ENCODE measurements at places on chromosomes 3 and 15.
A peak's percentile ranks its signal among the peaks of the same experiment; 100 is the strongest.

GRCh38 chr3:139574026-139574947 lies 34.7 kb upstream of the RBP1 start:
- no peak for DNase-seq

DNA sequence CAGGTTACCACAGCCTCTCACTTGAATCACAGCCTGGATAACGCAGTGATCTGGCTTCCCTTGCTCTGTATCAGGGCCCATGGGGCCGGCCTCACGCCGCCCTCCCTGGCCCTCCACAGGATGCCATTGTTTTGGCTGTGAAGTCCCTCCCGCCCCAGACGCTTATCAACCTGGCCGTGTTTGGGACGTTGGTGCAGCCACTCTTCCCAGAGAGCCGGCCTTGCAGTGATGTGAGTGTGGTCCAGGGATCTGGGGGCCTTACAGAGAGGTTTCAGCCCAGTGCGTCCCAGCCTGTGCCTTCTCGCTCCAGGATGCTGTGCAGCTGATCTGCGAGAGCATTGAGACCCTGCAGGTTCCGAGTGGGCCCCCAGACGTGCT lies 6.6 kb downstream of the VWA5B2 start:
- no peak for DNase-seq

- no peak for DNase-seq
Measured at GRCh38 chr15:64004587-64004986, 41.7 kb downstream of the DAPK2 start.

- no peak for DNase-seq
Measured at GRCh38 chr3:147184794-147185193, 221.5 kb downstream of the ZIC4 start.

- DNase-seq, result no peak
Measured at GRCh38 chr3:173304182-173304800, 93.3 kb upstream of the NLGN1 start.

DNA sequence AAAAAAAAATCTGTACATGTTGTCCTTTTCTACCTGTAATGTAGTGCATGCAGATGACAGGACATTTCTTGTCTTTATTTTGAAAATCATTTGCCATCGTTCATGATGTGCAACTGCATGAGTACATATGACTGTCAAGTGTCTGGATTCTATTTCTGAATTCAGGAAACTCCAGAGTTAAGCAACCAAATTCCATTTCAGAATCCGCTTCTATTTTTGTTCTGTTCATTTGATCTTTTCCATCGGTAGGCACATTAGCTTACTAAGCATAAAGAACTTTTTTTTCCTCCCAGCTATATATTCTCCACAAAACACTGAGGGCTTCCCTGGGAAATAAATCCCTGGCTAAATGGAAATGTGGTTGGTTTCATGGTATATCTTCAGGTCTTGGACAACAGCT lies 365.6 kb downstream of the PTPRG start:
- peak; percentile 83 for DNase-seq

DNA sequence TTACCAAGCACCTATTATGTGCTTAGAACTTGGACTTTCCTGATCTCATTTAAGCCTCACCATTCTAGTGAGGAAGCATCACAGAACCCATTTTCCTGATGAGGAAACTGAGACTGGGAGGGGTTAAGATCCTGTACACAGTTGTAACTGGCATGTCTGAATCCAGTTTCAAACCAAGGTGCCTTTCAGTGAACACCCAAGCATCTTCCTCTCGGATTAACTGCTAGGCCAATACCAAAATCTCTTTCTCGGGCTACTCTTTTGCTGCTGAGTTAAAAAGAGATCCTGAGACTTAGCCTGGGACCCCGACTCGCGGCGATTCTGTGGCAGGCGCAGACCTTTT lies 578 bp upstream of the CEMIP start:
- DNase-seq, result no peak

DNA sequence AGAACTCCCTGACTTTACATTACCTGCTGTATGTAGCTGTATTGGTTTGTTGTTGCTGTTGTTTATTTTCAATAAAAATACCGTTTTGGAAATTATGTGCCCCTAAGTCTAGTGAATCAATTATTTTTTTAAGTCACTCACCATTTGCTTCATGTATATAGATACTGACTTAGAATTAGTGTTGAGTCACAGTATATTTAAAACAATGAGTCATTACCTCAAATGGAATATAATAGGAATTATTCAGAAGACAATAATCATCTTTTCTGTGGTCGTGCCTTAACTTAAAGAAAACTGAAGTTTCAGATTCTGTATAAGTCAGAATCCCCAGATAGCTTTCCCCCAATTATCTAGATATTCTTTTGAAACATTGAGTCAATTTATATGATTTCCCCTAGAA lies 21.0 kb upstream of the ALDH1A2 start:
- peak; percentile 19 for DNase-seq

GRCh38 chr15:49460411-49460941 lies 37.4 kb downstream of the FGF7 start:
- DNase-seq, result peak; percentile 71

- no peak for DNase-seq
Measured at GRCh38 chr3:37824090-37824953, 37.4 kb upstream of the CTDSPL start.

DNA sequence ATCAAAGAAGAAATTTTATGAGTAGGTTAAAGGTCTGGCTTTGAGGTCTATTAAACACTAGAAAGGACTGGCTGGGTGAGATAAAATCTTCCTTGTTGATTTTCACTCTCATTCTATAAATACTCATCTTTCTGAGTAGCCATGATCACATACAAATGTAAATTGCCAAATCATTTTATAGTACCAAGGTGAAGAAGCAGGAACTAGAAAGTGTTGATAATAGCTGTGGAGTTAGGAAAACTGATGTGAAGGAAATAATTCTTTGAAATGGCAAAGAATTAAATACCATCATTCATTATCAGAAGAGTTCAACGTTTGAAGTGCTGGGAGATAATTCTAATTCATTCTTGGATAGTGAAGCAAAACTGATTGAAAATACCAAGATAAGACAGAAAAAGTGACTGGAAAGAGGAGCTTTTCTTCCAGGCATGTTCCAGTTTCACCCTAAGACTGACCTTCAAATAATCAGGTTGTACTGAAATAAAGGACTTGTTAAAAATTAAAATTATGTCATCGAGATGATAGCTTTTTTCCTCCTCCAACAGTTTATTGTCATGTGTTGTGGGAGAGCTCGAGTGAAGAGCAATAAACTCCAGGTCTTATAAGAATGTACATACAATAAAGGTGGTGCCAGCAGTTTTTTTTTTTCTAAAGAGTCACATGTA lies 17.4 kb downstream of the THBS1 start:
- peak; percentile 76 for DNase-seq

DNA sequence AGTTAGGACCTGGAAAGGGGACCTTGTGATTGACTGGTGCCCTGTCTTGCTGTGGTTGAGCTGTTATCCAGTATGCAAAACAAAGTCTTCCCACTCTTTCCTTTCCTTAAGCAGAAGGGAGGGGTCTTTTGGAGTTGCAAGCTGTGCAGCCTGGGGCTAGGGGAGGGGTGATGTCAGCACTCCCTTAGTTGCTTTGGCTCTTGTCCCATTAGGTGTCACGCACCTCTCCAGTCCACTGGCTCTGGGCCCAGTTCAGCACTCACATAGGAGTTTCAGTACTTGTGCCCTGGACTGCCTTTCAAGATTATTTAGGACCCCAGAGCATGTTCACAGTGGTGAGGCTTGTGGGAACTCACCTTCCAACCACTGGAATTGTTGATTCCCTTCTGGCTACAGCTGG lies 238.5 kb downstream of the DOCK3 start:
- no peak for DNase-seq

- DNase-seq, result no peak
Measured at GRCh38 chr3:178059836-178060235, 476.4 kb upstream of the KCNMB2 start.

DNA sequence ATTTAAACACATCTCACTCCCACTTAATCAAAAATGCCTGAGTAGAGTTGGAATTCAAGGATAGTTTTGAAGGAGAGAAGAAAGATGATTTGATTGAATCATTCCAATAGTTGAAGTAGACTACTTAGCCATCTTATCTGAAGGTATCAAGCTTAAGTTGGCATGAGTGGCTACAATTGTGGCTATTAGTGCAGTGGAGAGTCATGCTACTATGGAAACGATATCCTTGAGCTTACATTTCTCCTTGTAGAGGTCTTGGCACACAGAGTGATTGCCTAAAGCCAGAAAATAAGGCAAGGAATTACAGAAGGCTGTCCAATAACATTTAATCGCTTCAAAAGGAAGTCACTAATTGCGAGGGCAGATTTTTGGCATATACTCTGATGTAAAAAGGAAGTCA lies 1022.7 kb downstream of the IGSF11 start:
- no peak for DNase-seq

DNA sequence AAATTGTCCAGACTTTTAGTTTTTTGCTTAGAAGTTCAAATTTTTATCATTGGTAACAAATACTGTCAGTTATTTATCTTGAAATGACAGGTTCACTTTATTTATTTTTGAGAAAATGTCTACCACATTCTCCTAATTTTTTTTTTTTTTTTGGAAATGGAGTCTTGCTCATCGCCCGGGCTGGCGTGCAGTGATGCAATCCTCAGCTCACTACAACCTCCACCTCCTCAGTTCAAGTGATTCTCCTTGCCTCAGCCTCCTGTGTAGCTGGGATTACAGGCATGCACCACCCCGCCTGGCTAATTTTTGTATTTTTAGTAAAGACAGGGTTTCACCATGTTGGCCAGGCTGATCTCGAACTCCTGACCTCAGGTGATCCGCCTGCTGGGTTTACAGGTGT lies 16.1 kb upstream of the EBLN2 start:
- no peak for DNase-seq

GRCh38 chr15:48505067-48505466 lies 140.4 kb downstream of the FBN1 start:
- DNase-seq, result no peak

- DNase-seq, result no peak
Measured at GRCh38 chr3:71380096-71380495, 203.4 kb downstream of the FOXP1 start.

DNA sequence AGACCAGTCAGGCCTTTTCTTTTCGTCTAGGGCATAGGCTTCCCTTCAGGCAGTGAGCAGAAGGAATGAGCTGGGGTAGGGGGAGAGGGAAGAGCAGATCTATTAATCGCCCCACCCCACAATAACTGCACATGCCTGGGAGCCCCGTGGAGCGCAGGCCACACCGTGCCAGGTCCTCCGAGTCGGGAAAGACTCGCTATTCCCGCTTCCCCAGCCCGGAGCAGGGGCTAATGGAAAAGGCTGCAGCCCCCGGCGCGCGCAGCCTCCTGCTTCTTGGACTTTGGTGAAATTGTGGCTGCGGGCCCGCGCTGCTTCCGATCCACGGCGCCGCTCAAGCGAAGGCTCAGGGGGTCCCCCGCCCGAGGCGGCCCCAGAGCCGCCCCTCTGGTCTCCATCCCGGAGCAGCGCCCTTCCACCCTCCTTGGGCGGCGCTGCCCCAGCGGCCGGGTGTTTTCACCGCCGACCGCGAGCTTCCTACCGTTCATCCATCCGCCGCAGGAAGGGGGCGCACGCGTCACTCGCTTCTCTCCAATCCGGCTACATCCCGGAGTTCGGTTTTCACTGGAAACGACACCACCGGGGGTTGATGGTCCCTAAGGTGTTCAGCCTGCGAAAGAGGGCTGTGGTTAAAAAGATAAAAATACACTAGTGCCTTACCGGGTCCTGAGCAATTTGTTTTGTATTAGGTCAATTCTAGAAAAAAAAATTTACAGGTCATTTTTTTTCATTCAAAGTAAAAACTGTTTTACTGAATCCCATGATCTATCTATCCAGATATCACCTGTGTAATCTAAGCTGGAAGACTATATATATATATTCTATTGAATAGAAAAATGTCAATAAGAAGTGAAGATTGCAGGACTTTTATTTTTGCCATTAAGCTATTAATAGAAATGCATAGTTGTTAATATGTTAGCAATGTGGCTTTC lies 4.4 kb upstream of the SYNM start:
- DNase-seq, result peak; percentile 94

DNA sequence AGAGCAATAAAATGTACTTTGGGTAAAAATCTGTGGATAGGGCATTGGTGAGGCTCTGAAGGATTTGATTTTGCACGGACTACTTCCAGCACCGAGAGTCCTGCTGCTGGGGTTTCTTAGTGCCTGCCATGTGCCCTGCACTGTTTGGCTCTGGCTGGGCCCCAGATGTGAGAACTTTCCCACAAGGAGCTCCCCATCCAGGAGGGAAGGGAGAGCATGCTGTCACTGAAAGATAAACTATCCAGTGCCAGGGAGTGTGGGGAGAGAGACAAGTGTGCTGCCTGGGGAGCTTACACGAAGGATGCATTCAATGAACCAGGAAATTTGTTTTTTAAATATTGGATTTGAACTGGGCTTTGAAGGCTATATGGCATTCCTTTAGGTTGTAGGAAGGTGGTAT lies 30.2 kb downstream of the LPP start:
- DNase-seq, result no peak

GRCh38 chr15:95304947-95305400 lies 1025.5 kb upstream of the NR2F2 start:
- DNase-seq, result no peak

DNA sequence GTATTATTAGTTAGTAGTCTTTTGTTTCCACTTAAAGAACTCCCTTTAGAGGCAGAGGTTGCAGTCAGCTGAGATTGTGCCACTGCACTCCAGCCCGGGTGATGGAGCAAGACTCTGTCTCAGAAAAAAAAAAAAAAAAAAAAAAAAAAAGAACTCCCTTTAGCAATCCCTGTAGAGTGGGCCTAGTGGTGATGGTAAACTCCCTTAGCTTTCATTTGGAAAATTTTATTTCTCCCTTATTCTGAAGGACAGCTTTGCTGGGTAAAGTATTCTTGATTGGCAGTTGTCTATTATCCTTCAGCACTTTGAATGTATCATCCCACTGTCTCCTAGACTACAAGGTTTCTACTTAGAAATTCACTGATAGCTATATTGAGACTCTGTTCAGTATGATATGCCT lies 46.0 kb downstream of the RPL39L start:
- no peak for DNase-seq

DNA sequence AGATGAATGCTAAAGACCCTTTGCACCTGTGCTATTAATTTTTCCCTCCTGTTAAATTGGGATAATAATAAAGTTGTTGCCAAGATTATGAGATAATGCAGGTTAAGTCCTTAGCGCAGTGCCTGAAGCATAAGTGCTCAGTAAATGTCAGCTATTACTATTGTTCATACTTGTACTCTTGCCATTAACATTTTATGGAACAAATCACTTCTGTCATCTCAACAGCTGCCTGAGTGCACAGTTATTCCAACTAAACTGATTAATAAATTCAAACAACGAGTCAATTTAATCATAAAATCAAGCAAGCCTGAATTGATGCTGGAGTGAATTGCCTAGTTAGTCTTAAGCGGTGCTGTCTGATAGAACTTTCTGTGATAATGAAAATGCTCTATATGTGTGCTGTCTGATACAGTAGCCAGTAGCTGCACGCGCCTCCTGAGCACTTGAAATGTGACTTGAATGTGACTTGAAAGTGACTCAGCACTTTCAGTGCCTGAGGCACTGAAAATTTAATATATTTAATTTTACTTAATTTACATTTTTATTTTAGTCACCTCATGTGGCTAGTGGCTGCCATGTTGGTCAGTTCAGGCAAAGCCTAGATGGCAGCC lies 198.7 kb upstream of the PFN2 start:
- no peak for DNase-seq

DNA sequence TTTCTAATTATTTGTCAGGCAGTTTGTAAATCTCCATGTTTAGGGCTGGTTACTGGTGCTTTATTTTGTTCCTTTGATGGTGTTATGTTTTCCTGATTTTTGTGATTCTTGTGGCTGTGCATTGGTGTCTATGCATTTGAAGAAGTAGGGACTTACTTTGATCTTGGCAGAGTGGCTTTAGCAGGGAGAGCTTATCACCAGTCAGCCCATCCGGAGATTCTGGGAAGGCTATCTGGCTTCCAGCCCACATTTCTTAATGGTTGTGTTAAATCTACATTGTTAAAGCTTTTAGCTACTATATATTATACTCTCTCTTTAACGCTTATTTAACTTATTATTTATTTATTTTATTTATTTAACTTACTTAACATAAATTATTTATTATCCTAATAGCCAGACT lies 35.1 kb downstream of the FBXL2 start:
- DNase-seq, result no peak

Data from adipocyte (in vitro differentiated cells).